Right cardiac atrium (tissue), 5 donors: ENCODE measurements at places on chromosomes 4 and X.

DNA sequence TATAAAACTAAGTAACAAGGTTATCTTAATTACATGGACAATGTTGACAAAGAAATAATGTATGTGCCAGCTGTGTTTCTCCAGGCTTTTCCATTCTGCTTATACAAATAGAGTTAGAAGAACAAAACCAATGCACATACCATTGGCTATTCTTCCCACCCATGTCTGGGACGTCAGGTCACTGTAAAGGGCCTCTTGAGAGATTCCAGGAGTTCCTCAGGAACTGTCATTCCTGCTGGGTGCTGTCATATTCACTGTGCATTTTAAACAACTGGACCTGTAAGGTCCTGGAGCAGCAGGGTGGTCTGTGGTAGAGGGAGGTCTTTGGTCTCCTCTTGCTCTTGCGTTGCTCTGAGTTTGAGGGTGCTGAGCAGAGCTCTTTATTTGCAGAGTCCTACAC is 74.6 kb upstream of the AP1S2 start:
- DNase-seq: no peak

GRCh38 chrX:140502491-140503237 is 2.2 kb downstream of the SOX3 start:
- peak; percentile 53 for DNase-seq

- DNase-seq: no peak
These were observed 36.6 kb downstream of the MYOZ2 start for GRCh38 chr4:119172223-119172622.

GRCh38 chrX:68685685-68686084 is 38.2 kb downstream of the STARD8 start:
- peak; percentile 62 for DNase-seq

DNA sequence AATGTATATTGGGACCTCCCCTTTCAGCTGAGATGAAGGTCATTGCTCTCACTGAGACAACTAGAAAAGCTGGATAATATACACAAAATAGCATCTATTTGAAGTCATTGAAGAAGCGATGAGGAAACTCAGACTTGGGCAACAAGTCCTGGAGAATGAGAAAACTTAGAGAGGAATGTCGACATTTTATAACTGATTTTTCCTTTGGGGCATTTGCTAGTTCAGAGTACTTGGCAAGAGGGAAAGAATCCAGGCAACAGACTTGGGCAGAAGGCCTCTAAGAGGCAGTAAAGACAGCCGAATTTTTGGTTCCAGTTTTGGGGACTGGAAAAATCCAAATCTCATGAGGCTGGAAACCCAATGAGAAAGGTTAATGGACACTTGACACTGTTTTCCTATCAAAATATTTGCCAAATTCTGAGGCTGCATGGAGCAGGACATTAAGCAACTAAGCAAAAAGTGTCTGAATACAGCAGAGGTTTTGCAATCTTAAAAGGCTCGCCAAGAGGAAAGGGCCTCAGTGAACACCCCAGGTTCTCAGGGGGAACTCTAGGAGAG is 21.0 kb upstream of the ANXA5 start:
- no peak for DNase-seq
